Fibroblast of skin of scalp (primary cell): ENCODE measurements at places on chromosomes 4 and X.

GRCh38 chr4:177632481-177632880, 190.2 kb upstream of the AGA start:
- peak; percentile 1 for DNase-seq

- peak; percentile 0 for DNase-seq
These were observed 27.8 kb upstream of the GALNTL6 start for GRCh38 chr4:171785388-171785787.

DNA sequence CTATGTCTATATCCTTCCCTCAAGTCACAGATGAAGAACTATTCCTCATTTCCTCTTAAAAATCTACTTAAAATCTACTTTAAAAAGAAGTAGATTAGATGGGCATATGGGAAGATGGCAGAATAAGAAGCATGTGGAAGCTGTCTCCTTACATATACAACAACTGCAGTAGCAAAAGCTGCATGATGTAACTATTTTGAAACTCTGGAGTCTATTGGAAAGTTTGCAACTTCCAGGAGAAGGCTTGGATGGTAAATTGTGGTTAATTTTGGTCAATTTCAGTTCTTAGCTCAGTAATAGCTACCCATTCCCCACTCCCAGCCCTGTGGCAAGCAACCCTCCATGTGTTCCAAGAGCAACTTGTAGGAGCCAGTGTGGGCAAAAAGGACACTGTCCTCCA, 36.9 kb downstream of the MORC4 start:
- DNase-seq, result peak; percentile 37

DNA sequence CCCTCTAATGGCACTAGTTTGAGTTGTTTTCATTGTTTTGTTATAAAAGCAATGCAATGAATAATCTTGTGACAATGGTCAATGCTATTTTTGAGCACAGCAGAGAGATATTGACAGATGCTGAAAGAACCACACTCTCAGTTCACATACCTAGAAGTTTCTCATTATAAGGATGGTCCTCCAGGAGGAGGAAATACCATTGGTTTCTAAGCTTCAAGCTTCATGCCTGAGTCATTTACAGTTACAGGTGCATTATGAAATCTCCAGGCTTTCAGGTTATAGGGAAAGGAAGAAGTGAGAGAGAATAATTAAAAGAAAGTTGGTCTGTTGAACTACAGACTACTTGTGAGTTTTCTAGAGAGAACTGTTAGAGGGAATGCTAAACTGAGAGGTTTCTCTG, 75.3 kb downstream of the PWWP3B start:
- DNase-seq, result no peak

DNA sequence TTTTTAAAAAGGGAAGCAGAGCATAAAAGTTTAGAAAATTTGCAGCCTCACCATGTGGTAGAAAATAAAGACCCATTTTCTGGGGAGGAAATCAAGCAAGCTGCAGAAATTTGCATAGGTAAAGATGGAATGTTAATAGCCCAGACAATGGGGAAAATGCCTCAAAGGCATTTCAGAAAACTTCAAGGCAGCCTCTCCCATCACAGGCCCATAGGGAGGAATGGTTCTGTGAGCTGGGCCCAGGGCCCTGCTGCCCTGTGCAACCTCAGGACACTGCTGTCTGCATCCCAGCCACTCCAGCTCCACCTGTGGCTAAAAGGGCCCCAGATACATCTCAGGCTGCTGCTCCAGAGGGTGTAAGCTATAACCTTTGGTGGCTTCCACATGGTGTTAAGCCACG, 137.9 kb downstream of the INPP4B start:
- no peak for DNase-seq

DNA sequence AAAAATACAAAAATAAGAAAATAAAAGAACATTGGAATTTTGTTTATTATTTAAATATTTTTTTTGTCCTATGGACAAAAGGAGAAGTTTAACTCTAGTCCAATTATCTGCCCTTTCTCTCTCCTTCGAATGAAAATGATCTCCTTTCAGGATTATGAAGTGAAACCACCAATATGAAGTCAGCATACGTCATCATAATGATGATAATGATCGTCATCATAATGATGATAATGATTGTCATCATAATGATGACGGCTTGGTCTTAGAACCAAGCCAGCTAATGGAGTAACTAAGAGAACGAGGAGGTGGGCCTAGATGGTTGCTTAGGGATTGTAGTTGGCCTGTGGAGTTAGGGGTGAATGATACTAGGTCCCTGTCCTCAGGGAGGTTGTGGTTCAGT, 21.9 kb upstream of the LINC00632 start:
- no peak for DNase-seq

GRCh38 chr4:102825261-102826091, 1.9 kb downstream of the UBE2D3 start:
- peak; percentile 78 for DNase-seq

DNA sequence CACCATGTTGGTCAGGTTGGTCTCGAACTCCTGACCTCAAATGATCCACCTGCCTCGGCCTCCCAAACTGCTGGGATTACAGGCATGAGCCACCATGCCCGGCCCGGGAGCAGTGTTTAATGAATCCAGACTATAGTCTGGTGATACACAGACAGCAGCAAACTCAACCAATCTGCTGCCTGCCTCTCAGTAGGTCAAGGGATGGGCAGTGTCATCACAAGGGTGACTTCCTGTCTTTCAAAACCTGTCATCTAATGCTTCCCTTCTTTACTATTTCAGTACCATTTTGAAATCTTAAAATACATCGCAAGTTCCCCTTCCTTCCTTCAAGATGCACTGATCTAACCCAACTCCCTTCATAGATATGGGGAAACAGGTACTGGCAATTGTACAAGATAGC, 8.4 kb downstream of the RPL39 start:
- DNase-seq, result no peak

GRCh38 chr4:157221895-157222770, 1.6 kb downstream of the GRIA2 start:
- DNase-seq, result peak; percentile 1

- no peak for DNase-seq
These were observed 89.6 kb downstream of the EGF start for GRCh38 chr4:110002326-110002725.

DNA sequence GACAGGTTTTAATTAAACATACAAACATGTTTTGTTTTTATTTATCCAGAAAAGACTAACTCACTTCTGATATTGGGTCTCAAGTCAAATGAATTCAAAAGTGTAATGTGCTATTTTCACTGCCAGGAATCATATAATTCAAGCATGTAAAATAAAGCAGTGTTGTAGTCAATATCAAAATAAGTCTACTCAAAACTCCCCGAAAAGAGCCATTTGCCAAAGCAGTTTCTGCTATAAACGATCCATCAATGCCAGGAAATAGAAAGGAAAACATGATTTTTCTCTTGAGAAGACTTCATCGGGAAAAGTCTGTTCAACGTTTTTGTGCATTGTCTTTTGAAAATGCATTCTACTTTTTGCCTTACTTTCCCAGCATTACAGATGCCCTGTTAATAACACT, 633.3 kb downstream of the FAT4 start:
- no peak for DNase-seq

DNA sequence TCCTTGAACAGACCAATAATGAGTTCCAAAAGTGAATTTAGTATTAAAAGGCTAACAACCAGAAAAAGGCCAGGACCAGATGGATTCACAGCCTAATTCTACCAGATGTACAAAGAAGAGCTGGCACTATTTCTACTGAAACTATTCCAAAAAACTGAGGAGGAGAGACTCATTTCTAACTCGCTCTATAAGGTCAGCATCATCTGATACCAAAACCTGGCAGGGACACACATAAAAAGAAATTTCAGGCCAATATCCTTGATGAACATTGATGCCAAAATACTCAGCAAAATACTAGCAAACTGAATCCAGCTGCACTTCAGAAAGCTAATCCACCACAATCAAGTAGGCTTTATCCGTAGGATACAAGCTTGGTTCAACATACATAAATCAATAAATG, 35.8 kb upstream of the USP46 start:
- DNase-seq, result no peak

DNA sequence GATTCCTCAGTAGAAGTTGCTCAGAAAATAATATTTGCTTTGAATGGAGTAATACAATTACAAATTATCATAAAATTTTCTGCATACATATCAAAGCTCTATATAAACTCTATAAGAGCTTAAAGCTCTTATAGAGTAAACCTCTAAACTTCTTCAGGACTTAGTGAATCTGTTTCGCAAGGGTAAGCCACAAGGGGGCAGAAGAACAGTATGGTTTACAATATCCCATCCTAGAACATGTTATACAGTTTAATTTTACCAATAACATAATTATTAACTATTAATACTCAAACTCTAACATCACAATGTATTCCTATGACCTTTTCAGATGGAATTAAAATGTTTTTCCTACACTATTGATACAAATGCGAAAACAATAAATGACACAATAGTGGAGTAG, 33.8 kb upstream of the SPANXN1 start:
- DNase-seq, result no peak

DNA sequence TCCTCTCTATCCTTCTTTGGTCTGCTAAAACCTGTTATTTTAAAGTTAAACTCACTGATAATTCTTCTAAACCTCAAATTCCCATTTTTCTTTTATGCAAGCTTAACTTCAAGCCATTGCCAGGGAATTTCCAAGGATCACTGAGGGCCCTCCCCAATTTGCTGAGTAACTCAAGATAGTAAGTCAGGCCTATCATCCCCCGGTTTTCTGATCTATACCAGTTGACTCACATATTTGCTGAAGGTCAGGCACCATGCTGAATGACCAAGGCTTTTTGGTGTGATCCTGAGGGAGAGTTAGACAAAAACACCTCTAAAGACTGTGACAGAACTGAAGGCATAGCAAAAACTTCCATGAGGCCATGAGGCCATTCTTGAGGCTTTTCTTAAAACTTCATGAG, 1301.9 kb downstream of the PCDH7 start:
- DNase-seq, result peak; percentile 3

DNA sequence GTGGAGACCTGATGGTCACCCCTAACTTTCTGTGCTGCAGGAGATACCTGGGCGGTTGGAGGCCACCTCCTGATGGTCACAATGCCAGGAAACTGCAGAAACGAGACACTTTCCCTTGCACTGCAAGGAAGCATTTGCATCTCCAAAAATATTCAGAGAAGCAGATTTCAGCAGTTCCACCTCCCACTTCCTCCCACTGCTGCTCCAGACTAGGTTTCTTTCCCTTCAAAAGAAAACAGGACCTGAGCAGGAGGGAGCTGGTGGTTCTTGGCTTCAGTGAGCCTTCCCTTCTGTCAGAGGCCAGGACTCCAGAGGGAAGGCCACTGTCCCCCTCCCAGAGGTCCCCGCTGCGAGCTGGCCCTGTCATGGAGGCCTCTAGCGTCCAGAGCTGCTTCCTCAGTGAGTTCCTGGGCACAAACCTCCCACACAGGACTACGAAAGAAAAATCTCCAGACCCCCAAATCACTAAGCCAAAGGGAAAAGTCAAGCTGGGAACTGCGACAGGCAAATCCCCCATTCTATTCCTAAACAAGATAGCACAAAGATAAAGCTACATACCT, 35.9 kb downstream of the GPM6B start:
- DNase-seq, result no peak

DNA sequence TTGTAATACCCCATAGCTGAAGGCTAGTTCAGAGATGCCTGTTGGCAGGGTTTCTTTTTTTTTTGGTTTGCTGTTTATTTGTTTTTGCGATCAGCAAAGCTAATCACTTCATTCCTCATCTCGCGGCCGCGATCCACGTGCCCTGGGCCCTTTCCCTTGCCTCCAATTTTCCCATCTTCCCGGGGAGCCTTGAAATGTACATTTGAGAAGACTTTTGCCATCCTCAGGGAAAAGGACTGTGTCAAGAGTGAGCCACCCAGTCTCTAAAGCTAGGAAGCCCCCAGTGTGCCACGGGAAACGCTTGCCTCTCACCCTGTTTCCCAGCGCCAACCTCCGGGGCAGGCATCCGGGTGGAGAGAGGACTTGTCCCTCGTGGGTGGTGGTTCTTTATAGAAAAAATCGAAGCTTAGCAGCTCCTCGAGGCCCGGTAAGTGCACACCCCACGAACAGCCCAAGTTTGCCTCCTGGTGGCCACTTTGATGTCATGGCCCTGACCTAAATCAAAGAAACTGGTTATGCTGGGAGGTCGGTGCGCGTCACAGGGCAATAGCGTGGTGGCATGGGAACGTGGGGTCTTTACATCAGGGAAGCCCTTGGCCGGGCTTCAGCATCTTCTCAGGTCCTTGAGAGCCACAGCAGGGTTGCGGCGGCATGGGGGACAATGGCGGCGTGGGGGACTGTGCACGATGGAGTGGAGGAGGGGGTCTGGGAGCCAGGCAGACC, 42.0 kb downstream of the MAP7D3 start:
- peak; percentile 64 for DNase-seq

GRCh38 chr4:107046261-107046660, 10.1 kb upstream of the DKK2 start:
- DNase-seq, result no peak

DNA sequence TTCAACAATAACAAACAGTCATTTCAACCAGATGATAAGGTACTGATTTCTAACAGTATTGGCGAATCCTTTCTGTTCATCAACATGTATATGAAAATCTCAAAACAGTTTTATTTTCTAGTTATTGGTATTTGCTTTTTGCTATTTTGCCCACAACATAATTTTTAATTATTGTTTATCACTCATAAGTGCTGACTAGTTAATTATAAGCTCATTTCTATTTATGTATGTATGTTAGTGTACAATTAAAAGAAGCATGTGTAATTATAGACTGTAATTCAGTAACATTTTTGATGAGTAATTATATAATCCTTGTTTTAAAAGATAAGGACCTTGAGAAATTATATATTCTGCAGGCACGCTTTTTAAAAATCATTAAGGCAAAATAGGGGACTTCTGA, 67.2 kb upstream of the NPNT start:
- DNase-seq, result no peak

- DNase-seq, result peak; percentile 53
These were observed 13.9 kb upstream of the PPEF2 start for GRCh38 chr4:75916091-75916661.

DNA sequence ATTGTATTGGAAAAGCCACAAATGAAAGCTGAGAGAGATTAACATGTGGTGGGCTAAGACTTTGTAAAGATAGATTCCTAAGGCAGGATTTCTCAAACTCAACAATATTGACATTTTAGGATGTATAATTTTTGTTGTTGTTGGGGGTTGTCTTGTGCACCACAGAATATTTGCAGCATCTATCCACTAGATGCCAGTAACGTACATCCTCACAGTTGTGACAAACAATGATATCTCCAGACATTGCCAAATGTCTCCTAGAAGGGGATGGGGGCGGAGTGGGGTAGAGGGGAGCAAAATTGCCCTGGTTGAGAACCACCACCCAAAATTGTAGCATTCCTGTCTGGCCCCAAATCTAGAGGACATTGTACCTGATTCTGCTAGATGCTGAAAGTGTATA, 14.7 kb upstream of the CBR4 start:
- DNase-seq, result peak; percentile 61

DNA sequence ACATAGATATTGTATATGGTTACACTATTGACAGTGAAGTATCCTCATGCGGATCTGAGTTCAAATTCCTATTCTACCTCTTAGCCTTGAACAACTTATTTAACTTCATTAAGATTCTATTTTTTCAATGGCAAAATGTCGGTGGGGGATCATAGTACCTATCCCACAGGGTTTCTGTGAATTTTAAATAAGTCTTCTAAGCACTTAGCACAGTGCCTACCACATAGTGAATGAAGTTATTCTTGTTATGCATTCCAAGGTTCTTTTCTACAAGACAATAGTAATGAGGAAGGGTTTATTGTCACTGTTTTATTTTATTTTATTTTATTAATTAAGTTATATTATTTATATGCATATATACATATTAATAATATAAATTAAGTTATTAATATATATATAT, 8.8 kb upstream of the ENAM start:
- DNase-seq, result no peak

GRCh38 chr4:175087145-175087544, 169.0 kb downstream of the ADAM29 start:
- DNase-seq, result no peak

- no peak for DNase-seq
These were observed 54.3 kb upstream of the CAMK2D start for GRCh38 chr4:113815826-113816225.
